Epithelial cell of prostate (primary cell): ENCODE measurements at places on chromosomes 6 and 20.

DNA sequence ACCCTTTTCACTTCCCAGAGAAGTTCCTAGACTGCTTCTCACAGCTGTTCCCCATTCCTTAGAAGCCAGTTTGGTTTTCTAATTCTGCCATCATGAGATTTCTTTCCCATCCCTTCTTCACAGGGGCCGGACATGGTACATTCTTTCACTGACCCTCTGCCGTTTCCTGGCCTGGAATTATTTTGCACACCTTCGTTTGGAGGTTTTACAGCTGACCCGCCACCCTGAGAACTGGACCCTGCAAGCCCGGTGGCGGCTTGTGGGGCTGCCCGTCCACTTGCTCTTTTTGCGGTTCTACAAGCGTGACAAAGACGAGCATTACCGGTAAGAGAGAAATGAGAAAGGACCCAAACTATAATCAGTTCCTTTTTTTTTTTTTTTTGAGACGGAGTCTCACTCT is 4.2 kb downstream of the C6orf136 start:
- DNase-seq, result no peak

GRCh38 chr6:128063850-128064539 is 163.1 kb upstream of the THEMIS start:
- no peak for DNase-seq

DNA sequence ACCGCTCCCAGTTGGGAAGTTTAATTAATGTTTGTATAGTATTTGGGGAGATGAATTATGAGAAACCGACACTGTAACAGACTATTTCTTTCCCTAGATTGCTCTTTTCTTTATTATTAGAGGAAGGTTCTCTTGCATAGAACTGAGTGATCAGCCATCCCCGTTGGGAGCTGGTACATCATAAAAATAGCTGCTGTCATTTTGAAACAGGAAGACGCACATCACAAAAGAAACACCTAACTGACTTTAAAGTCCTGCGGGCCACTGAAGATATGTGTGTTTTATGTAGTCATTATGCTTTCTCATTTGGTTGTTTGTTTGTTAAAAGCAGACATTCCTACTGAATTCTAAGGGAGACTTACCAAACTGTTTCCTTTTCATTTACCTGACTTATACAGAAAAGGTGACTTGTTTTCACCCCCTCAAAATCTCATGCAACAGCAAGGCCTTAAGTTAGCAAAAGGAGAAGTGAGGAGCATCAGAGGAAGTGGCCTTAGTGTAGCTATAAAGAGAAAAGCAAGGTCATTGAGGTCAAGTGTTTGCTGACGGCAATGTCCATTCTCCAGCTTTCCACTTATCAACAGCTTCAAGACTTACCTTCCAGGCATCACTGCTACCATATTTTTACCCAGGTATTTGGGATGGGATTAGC is 91.0 kb downstream of the PKHD1 start:
- no peak for DNase-seq

DNA sequence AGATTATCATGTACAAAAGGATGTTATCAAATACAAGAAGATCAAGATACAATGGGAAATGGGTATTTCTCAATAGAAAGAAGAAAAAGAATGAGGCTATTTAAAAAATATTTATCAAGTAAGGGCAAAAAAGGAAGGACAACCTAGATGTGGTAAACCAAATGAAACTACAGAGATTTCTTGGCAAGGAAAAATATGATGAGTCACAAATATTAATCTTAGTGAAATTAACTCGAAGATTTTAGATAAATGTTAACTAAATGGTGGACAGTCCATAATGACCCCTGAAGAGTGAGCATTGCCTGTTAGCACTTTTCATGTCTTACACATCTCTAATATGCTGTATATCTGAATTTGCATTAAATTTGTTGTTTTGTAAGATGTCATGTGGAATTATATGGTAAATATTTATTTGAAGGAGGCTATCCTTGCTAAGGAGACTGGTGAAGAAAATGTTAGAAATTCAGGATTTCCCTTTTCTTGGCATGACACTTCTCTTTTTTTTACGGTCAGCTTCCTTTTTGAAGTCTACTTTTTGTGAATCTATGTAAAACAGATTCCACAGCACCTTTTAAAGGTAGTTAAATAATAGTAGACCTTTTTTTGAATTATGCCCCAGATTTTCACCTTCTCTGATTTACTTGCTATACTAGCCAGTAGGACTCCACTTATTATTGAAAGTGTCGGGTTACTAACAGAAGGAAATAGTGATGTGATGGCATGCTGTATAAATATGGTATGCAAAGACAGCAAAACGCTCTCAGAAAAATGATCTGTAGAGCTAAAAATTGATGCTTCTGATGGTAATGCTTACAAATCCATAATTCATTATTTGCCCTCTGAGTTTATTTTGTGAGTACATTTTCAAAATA is 120.5 kb downstream of the HIVEP1 start:
- DNase-seq, result no peak

DNA sequence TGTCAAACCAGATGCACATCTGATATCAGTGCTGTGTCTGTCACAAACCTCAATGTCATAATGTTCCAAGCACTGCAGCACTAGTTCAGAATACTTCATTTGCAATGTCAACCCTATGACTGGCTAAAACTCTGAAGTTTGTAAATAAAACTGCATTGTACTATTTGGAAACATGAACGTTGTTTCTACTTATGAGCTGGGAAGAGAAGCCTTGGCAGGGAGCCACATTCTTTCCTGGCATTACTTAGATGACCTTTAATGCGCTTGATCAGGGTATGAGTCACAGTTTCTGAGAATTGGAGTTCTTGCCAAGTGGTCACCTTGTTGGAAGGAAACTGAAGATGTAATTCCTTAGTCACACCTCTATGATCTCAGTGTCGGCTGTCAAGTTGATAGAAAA is 664.8 kb upstream of the MMS22L start:
- peak; percentile 95 for DNase-seq

GRCh38 chr6:142200846-142201628 is 54.0 kb downstream of the VTA1 start:
- no peak for DNase-seq

DNA sequence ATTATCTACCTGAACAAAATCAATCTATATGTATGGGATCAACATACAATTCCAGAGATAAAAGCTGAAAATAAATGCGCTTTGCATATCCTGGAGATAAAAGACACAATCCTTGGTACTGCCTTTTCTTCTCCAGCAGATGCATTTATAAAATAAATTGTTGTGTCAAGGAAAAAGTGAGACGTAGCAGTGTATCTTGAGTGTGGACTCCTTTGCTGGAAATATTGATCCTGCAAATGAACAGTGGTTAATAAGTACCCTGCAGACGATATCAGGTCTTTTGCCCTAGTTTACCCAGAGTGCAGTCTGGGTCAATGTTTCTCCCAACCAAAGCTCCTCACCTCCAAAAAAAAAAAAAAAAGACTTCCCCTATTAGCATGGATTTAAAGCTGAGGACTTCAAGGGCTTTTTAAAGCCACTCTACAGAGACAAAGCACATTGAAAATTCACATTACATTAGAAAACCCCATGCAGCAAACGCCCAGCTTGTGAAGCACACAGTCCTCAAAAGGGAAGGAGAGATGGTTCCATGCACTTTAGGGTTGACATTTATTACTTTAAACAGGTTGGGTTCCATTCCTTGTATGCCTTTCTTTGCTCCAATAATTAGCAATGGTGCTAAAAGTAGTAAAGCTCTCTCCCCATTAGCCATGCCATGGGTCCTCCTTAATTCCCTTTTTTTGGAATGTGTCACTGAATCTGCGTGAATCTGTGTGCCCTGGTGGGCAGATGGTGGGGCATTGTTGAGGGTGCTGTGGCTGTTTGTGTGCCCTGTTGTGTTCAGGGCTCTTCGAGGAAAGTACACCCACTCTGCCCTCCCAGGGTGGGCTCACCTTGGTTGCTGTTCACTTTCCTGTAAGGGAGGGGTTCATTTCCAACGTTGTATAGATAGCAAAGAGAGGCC is 21.1 kb downstream of the FOXA2 start:
- no peak for DNase-seq

- no peak for DNase-seq
These were observed 217.1 kb downstream of the SLC24A3 start for GRCh38 chr20:19429538-19429937.

GRCh38 chr20:24674921-24675605 is 205.6 kb downstream of the SYNDIG1 start:
- no peak for DNase-seq

DNA sequence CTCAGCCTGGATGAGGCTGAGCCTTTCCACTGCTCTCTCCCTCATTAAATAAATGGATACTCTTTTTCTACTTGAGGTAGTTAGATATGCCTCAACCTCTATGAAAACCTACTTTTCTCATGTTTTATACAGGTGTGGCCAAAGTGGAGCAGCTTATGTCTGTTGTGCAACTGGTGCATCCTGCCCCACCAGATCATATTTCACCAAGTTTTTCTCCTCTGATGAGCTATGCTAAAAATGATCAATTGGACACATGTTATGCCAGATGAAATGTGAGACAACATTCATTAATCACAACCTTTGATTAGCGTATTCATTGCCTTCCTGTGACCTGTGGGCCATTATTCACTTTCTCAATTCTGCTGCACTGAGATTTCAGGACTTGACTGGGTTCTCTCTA is 106.9 kb upstream of the NEDD9 start:
- DNase-seq, result no peak

DNA sequence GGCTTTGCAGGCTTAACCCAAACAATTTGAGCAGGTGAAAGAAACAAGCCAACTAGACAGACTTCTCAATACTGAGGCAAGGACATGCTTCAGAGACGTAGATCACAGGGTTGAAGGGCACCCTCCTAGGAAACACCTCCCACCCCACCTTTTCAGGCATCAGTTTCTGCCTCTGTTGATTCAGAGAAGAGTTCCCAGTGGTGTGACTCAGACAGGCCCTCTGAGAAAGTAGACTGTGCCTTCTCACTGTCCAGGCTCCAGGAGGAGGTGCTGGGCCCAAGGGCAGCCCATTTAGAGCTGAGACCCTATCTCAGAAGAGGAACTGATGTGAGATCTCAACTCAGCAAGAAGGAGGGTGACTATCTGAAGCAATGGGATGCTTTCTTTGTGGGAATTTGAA is 108.1 kb downstream of the FAM50B start:
- DNase-seq, result no peak
